Central memory CD4-positive, alpha-beta T cell (primary cell): ENCODE measurements at places on chromosomes 6 and 20.

DNA sequence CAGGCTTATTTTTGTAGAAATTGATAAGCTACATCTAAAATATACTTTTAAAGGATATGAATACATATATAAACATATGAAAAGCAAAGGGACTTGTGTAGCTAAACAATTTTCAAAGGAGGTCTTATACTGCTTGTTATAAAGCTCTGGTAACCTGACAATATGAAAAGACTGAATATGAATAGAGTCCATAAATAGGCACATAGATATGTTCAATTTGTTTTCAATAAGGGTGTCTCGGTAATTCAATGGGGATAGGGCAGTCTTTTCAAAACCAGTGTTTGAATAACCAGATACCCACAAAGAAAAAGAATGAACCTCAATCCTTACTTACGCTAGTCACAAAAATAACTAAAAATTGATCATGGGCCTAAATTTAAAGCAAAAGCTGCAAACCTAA lies 9.3 kb upstream of the MAP3K5 start:
- no peak for DNase-seq

- no peak for DNase-seq
Observed at GRCh38 chr6:154752022-154752421, 18.8 kb downstream of the SCAF8 start.

- no peak for DNase-seq
Observed at GRCh38 chr6:82006027-82006738, 241.4 kb downstream of the IBTK start.

DNA sequence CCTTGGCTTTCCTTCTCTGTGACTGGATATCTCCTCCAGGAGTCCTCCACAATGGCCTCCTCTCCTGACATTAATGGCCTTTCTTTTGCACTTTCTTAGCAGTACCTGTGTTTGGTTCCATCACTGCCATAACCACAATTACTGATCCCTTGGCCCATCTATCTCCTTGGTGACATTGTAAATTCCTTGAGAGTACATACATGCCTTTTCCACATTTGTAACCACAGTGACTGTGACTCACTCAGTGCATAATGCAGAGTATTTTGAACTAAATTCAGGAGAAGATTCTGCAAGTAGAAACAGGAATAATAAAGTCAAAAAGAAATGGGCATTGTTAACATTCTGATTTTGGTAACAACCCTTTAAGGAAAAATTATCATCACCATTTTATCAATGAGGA lies 197.2 kb upstream of the SOX4 start:
- DNase-seq: no peak

GRCh38 chr20:62651285-62652021 lies 9.2 kb downstream of the SLCO4A1 start:
- DNase-seq: peak; percentile 90

GRCh38 chr6:27630727-27631608 lies 158.1 kb upstream of the ZNF184 start:
- DNase-seq: no peak

GRCh38 chr20:52379723-52380336 lies 188.3 kb upstream of the ZFP64 start:
- peak; percentile 4 for DNase-seq

- DNase-seq: no peak
Observed at GRCh38 chr6:84643778-84644177, 120.6 kb downstream of the TBX18 start.

- DNase-seq: no peak
Observed at GRCh38 chr6:42211726-42212125, 5.9 kb downstream of the MRPS10 start.

- DNase-seq: no peak
Observed at GRCh38 chr20:38315290-38315966, 11.5 kb downstream of the BPI start.

- no peak for DNase-seq
Observed at GRCh38 chr20:36820928-36821327, 47.4 kb upstream of the DSN1 start.

- peak; percentile 64 for DNase-seq
Observed at GRCh38 chr6:143510991-143511891, at the start of gene FUCA2. FUCA2 (minus strand) TSS chr6:143511720; CDS start chr6:143511634, 86 bp downstream.

- DNase-seq: no peak
Observed at GRCh38 chr20:5135363-5136012, 8.7 kb downstream of the CDS2 start.

DNA sequence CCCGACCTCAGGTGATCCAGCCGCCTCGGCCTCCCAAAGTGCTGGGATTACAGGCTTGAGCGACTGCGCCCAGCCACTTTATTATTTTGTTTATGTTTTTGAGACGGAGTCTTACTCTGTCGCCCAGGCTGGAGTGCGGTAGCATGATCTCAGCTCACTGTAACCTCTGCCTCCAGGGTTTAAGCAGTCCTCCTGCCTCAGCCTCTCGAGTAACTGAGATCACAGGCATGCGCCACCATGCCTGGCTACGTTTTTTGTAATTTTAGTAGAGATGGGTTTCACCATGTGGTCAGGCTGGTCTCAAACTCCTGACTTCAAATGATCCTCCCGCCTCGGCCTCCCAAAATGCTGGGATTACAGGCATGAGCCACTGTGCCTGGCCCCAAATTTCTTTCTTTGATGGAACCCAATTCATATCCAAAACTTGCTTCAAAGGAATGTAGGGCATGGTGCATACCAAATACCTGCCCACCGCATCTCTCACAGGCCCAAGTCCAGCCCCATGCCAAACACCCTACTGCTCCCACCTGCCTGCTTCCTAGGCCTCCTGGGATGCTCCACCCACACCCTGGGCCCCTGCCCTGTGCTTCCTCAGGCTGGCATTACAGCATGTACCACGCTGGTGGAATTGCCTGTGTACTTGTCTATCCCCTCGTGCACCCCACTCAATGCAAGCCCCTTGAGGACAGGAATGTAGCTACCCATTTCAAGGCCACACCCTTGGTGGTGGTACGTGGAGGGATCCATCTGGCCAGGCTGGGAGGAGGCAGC lies 4.9 kb upstream of the HMGA1 start:
- no peak for DNase-seq

- DNase-seq: no peak
Observed at GRCh38 chr6:42440027-42440426, 11.7 kb downstream of the TRERF1 start.

- no peak for DNase-seq
Observed at GRCh38 chr6:19692506-19693298, 144.5 kb upstream of the ID4 start.

GRCh38 chr6:108116546-108117426 lies 42.2 kb upstream of the OSTM1 start:
- no peak for DNase-seq

DNA sequence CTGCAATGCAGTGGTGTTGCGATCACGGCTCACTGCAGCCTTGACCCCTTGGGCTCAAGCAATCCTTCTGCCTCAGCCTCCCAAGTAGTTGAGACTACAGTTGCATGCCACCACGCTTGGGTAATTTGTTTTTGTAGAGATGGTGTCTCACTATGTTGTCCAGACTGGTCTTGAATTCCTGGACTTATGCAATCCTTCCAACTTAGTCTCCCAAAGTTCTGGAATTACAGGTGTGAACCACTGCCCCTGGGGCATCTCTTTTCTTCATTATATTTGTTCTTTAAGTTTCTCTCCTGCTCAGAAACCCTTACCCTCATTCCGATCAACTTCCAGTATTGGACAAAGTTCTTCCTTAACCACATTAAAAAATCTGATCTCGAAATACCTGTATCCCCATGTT lies 44.7 kb upstream of the DEK start:
- DNase-seq: no peak

DNA sequence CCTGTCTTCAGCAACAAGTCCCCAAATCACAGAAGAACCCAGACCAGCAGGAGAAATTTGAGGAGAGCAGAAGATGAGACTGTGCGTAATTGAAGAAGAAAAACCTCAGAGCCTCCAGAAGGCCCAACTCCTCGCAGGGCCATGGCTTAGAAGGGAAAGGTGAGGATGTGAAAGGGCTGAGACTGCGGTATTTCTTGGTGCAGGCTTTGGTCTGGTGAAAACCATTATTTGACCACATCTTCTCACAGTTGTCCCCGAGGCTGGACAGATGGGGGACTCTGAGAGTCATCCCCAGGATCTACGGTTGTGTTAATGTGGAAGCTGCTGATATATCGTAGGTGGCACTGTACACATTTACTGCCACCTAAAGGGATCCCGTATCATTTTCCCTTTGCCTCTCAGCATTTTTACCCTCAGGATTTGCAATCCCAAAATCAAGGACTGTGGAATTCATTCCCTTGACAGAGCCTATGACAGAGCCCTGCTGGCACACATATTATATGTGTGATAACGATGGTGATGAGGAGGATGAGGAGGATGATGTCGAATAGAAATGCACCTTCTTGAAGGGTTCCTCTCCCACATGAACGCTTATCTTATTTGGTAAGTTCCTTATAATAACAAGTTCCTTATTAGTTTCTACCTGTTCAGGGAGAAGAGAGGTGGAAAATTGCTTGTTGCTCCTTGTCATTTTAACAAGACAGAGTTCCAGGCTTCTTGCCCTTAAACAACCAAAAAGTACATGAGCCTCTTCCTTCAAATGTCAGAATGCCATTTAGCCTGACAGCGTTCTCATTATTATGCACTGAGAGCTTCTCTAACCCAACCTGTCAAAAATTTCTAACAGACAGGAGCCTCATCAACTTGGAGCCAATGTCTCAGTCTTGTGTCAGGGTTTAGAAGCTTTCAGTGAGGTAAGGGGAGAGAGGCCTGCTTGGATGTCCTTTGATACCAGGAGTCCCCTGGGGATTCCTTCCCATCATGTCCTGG lies 135.8 kb downstream of the PXDC1 start:
- DNase-seq: no peak

DNA sequence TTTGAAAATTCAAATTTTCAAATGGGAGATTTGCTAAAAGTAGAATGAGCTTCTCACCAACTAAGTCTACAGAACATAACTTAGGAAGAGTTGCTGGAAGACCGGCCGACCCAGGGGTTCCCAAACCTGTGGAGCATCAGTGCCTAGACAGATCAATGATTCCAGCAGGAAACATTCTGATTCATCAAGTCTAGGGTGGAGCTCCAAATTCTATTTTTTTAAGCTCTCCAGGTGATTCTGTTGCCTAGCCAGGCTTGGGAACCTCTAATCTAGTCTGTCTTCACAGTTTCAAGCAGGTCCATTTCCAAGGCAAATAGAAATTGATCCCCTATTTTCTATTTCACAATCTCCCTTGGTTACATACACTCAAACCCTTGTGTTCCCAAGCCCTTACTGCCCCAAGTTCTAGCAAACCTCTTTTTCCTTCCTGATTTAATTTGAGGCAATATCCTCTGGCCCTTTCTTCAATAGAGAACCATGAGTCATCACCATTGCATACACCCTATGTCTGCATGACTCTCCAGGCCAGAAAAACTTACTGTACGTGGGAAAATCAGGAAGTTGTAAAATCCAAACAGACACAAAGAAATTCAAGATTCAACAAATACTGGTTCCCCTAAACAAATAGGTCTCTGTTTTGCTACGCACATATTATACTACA lies 8.9 kb downstream of the ATXN1 start:
- no peak for DNase-seq

DNA sequence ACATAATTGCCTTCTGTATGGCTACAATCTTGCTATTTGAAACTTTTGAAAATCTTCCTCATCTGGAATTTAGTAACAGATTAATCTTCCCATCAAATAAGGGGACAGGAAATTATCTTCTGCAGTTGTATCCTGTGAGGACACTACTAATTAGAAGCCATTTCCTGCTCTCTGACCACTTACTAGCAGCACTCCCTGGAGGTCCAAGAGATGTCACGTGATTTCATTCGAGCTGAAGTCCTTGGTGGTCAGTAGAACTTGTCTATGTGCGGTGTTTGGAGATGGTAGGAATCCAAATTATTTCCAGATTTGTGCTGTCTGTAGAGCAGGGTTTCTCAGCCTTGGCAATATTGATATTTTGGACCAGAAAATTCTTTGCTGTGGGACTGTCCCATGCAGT lies 202.5 kb downstream of the TFAP2B start:
- no peak for DNase-seq

DNA sequence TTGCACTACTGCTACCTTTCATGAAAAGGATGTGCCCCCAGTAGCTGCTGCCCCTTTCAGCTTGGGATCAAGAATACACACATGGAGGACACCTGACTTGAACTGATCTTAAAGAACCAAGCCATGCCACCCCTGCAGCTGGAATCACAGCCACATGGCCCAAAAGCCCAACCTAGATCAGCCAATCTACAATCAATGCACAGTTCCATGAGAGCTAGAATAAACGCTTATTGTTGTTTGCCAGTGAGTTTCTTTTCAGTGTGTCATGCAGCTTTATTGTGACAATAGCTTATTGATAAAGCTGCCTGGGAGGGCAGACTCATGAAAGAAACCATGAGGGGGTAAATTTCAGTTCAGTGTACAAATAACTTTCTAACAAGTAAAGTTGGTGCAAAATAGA lies 397.7 kb downstream of the PTPRT start:
- no peak for DNase-seq

- no peak for DNase-seq
Observed at GRCh38 chr6:107846262-107846795, 22.2 kb upstream of the SCML4 start.

DNA sequence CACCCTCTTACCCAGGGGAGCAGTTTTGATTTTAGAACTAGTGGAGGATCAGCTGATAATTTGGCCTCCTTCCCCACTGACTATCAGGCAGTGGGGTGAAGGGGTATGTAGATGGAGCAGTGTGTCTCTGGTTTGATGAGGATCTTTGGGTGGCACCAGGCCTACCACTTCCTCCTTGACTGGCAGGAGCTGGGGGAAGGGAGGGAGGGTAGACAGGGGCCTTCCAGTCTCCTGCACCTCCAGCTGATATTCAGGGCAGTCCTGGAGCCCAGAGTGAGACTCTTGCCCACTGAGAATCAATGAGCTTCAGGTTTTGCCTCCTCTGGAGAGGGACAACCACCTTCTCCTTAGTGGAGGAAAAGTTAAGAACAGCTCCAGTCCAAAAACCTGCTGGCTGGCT lies 3.2 kb downstream of the DEF6 start:
- DNase-seq: peak; percentile 63

GRCh38 chr6:55518529-55519060 lies 60.4 kb downstream of the HMGCLL1 start:
- no peak for DNase-seq

DNA sequence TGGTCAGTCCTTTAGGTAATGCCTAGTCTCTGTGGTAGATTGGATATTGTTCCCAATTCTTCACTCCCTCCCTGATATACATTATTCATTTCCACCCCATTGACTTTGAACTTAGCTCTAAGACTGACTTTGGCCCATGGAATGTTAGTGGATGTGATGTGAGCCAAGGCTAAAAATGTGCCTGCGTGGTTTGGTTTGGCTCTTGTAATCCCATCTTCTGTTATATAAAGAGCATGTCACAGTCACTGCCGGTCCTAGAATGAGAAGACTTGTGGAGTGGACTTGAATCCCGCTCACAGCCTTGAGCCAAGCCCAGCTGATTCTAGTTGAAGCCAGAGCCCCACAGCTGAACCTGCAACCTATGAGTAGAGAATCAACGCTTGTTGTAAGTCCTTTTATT lies 23.6 kb upstream of the DNAAF9 start:
- no peak for DNase-seq

DNA sequence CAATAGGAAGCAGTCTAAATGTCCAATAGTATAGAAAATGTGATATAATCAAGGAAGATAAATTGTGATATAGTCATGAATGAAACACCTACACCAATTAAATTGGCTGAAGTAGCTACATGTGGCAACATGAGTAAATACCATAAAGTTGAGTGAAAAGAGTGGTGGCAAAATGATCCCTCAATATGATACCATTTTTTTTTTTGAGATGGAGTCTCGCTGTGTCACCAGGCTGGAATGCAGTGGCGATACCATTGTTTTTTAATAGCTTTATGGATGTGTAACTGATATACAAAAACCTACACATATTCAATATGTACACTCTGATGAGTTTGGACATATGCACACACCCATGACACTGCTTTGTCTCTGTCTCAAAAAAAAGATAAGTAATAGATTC lies 20.9 kb upstream of the ILRUN start:
- DNase-seq: no peak

- DNase-seq: no peak
Observed at GRCh38 chr20:1686151-1686748, 28.7 kb upstream of the SIRPG start.
